ENCODE measurements at places on chromosomes 12 and 14. TPM values are rescaled to one million over a fixed set of nuclear protein-coding genes. Genes with fewer than 3 reads are reported as not detected.

- no peak for DNase-seq
These were observed 5.1 kb upstream of the DLK1 start for GRCh38 chr14:100721568-100721967.

DNA sequence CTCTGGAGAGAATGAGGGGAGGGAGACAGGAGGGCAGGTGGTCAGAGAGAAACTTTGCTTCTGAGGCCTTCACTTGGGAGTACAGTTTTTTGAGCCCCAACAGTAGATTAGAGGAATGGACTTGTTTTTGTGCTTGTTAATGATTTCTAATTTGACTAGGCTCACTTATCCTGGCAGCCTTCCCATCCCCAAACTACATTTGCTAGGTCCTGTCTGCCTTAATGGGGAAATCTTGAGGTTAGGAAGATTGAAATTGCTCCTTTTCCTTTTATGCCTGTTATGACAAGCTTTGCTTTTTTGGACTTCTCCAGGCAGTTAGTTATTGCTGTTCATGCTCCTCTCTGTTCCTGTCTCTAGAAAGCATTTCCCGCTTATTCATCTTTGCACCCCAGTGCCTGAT lies 37.7 kb downstream of the SYNE2 start:
- no peak for DNase-seq

DNA sequence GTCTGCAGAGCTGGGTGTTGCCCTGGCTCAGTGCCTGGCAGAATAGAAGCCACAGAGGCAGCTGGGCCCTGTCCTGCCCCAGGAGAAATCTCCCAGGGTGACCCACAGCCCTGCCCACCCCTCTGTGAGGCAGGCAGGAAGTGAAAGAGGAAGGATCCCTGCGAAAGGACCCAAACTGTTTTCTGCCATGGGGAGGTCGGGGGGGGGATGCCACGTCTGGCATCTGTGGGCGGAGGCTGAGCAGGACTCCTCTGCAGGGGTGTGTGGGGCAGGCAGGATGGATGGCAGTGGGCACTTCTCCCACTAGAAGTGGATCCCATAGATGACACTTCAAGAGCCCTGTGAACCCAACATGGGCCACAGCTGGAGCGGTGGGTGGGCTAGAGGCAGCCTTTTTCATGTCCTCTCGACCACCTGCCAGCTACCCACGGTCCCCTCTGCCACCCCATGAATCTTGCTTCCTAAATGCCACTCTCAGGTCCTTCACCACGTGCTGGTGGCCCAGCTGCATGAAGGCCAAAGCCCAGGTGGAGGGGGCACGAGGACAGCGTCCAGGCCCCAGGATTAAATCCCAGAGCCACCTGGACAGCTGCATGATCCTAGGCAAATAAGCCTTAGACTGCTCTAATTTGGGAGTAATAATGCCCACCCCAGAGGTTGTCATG lies 3.6 kb downstream of the PAPLN start:
- no peak for DNase-seq

- DNase-seq: peak; percentile 35
These were observed 515 bp upstream of the ABCC9 start for GRCh38 chr12:21941506-21942376.

DNA sequence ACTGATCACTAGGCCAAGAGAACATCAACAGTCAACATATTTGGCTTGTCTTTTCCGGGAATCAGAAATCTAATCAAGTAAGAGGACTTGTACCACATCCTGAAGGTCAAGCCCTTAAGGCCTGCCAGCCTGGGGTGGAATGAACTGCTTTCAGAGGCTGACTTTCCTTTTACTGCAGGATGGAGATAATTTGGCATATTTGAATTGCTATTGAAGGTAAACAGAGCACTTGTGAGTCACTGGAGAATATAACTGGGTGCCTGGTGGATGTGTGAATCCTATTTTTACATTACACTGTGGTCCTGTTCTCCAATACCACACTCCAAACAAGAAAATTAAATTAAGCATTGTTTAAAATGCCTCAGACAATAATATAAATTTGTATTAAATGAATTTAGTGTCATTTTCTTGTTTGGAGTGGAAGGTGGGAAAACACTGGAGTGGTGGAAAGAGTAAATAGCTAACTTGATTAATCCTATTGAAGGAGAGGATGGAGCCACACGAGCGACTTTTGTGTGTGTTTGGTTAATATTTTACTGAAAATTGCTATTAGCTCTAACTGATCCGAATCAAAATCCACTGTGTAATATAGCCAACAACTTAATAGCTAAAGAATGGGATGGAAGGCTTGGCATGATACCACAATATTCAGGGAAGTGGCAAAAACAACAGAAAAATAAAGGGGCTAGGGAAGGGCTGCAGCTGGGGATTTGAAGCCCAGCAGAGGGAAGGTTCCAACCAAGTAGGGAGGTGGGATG lies 89.4 kb downstream of the OTX2 start:
- no peak for DNase-seq

DNA sequence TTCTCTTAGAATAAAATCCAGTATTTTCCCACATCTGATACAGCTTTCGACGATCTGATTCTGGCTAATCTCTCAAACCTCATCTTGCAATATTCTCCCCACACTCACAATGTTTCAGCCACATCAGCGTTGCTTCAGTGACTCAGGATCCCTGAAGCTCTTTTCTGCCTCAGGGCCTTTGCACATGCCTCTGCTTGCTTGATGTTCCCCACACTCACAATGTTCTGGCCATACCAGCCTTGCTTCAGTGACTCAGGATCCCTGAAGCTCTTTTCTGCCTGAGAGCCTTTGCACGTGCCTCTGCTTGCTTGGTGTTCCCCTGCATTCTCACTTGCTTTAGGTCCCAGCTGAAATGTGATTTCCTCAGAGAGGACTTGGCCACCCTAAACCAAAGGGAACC lies 2.6 kb downstream of the C12orf42 start:
- DNase-seq: no peak

GRCh38 chr12:4899364-4899763 lies 10.3 kb upstream of the KCNA1 start:
- no peak for DNase-seq

CYP27B1 gene
- 0.16 TPM for total RNA-seq

POTEM gene
- total RNA-seq: not detected

All from urinary bladder (tissue), 4 donors.